ENCODE measurements at places on chromosomes 3 and 15. TPM values are rescaled to one million over a fixed set of nuclear protein-coding genes. Genes with fewer than 3 reads are reported as not detected.

DNA sequence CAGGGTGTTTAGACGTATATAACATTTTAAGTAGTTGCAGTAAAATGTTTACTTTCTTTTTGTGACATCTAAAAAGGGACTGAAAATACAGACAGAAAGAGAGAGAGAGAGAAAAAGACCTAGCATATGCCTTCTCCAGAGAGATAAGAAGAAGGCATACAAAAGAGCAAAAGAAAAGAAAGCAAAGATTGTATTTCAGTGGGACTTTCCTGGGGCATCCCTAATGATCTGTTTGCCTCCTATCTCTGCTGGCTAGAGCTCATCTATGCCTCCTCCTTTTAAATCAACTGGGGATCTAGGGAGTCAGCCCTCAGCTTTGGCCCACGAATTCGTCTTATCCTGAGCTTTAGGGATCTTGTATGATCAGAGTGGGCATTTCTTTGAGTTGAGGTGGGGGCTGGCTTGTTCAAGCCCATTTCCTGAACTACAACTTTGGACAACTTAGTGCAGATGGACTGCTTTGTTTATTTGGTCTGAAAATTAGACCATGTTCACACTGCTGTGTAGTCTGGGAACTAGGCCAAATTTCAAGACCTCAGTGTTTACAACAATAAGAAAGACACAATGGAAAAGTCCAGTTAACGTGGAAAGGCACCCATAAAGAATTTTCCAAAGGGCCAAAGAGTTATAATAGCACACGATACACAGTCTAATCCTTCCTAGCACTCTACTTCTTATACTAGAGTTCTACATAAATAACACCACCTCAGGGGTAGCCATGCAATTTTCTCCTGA, 61.0 kb downstream of the ATP8B4 start:
- no peak for DNase-seq

- DNase-seq: peak; percentile 92
These were observed 16.1 kb downstream of the SH2D7 start for GRCh38 chr15:78108300-78109084.

GRCh38 chr3:17514597-17514996, 227.8 kb downstream of the TBC1D5 start:
- DNase-seq: no peak

DNA sequence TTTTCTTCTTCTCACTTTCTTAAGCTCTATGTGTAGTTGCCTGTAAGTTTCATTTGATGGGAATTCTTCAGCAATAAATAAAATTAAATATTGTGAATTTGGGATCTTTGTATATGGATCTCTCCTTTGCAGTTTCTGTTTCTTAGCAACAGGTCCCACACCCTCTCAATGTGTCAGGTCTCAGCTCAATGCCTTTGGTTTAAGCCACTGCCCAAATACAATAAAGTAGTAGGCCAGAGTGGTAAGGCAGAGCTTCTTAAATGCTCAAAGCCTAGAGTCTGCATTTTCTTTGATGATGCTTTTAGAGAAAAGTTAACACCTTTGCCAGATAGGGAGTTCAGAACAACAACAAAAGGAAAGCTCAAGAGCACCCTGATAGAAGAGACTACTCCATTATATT, 343.7 kb downstream of the NSUN3 start:
- DNase-seq: no peak

- no peak for DNase-seq
These were observed 29.3 kb upstream of the ABHD2 start for GRCh38 chr15:89058876-89059405.

FSD2 gene
- total RNA-seq: 150 TPM

TIMP4 gene
- total RNA-seq: 15.0 TPM

DNA sequence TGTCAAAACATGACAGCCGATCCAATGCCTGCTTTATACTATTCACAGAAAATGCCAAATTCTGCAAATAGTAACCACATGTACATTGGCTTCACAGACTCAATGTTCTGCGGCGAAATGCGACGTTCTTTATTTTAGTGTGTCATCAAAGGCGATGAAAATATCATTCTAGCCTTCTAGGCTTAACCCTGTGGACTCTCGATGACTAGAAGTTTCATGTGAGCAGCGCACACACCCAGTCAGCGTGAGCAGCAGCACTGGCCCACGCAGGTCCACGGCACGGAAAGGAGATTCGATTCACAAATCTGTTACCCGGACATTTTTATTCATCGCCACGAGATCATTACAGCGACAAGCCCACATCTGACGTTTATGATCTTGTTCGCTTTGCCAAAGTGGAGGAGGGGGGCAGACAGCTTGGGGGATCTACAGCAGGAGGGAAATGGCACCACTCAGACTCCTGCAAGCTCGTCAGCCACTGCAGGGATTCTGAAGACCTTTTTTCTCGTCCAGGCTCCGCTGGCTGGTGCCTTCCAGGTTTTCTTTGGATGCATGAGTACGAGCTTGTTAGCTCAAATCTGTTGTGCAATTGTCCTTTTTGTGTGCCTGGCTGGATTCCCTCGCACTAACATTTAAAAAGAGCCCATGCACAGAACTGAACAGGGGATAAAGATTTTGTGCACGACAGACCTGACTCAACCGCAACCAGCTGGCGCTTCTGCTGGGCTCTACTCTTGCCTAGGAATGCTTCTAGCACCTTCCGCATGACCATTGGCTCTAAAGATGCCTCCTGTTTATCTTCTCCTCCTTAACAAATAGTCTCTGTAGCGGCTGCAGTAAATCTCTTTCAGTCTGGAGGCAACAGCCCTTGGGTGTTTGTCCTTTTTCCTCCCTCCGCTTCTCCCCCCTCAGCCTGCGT, 938.4 kb downstream of the MCTP2 start:
- DNase-seq: no peak

LRRC2 gene
- 122 TPM for total RNA-seq

GPR149 gene
- total RNA-seq: not detected

UNC13C gene
- total RNA-seq: 0.07 TPM

ADIPOQ gene
- 4.0 TPM for total RNA-seq

PIF1 gene
- total RNA-seq: 0.42 TPM

DNA sequence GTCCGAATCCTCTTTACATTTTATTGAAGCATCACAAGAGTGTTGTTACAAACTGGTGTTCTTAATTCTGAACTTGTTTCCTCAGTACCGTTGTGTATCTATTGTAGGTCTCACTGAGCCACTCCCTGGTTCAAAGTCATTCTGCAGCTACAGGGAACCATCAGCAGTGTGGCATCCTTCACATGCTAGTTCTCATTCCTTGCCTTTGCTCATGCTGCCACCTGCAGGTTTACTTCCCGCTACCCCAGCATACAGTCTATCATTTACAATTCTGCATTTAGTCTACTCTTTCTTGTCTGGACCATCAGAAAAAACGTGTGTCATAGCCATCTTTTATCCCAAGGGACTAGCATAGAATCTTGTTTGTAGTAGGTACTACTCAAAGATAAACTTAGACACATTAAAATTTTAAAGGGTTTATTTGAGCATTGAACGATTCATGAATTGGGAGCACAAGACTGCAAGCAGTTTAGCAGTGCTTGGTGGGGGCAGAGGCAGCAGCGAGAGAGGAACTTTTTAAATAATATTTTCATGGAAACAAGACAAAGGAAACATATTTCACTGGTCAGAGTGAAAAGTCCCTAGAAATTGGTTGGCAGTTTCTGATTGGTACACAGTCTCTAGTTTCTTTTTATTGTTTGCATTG, 402.1 kb downstream of the CADM2 start:
- peak; percentile 19 for DNase-seq

GRCh38 chr3:177523067-177523675, 325.9 kb upstream of the TBL1XR1 start:
- no peak for DNase-seq

DNA sequence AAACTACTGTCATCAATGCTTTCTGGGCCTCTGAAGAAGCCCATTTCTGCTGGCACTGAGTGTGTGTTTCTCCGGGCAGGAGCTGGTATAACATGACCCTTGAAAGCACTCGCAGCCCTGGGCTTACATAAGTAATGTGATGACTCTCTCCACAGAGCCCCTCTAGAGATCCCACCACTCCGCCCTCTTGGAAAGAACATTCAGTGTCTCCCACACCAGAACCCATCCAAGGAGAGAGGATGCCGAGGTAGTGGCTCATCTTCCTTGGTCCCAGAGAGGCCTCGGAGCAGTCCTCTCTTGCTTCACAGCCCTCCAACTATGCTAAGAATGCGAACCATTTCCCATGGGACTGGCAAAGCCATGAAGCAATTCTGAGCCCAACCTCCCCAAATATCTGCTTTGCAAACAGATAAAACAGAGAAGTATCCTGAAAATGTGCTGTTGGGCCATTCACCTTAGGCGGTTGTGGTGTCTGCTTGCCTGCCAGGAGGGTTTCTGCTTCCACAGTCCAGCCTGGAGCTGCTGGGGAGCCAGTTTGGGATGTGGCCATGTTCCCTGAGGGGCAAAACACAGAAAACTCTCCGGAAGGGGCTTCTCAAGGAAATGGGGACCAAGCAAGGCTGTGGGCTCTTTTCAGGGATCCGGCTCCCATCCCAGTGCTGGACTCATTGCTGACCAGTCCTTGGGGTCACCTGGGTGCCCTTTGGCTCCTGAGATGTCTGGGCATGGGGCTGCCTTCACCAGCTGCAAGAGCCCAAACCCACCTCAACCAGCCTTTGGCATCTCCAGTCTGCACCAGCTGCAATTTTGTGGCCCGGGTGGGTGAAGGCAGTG, 47.3 kb downstream of the AMOTL2 start:
- DNase-seq: no peak

DNA sequence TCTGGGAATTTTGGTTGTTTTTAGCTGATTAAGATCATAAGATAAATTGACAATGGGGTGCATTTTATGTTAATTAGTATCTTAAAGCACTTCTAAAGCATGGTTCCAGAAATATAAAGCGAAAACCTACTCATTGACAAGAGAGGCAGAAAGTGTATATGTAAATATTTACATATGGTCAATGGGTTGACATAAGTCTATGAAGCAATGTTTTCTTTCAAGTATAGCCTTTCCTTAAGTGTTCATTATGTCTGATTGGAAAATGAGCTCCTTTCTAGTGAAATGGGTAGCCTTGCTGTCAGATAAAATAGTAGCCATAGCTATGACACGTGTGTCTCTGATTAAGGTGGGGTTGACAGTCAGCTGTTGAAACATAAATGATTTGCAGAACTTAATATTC, 365.2 kb upstream of the AGTR1 start:
- DNase-seq: no peak

GRCh38 chr3:179828738-179829137, 175.9 kb downstream of the USP13 start:
- DNase-seq: no peak

- no peak for DNase-seq
These were observed 97.4 kb downstream of the KCNAB1 start for GRCh38 chr3:156217674-156218352.

SERINC4 gene
- total RNA-seq: not detected

GPR176 gene
- 1.5 TPM for total RNA-seq

All from left ventricle myocardium superior (tissue), 1 donor.